ENCODE measurements at places on chromosomes 12 and 14.

- no peak for ATAC-seq
Observed at GRCh38 chr12:55744340-55745030, 1.6 kb downstream of the GDF11 start.

DNA sequence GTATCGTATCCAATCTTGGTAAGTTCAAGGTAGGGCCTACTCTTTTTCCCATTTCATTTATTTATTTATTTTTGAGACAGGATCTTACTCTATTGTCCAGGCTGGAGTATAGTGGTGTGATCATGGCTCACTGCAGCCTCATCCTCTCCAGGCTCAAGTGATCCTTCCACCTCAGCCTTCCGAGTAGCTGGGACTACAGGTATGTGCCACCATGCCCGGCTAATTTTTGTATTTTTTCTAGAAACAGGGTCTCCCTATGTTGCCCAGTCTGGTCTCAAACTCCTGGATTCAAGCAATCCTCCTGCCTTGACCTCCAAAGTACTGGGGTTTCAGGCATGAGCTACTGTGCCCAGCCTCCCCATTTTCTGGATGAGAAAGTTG lies 57.2 kb downstream of the CLMN start:
- ATAC-seq: no peak

GRCh38 chr14:72141084-72141483 lies 208.9 kb downstream of the RGS6 start:
- ATAC-seq: no peak

DNA sequence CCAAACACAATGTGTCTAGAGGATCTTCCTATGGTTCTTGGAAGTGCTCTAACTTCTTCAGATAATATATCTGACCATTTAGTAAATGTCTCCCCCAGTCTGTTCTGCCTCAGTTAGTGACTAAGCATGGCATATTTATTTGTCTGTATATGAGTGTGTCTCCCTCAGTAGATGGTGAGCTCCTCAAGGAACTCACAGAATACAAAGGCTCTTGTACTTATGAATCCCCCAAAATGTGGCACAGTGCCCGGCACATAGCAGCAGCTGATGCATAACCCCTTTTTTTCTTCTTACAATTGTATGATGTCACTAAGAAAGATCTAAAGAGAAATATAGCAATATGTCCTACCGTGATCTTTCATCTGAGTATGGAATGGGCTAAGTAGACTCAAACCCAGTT lies 264.7 kb upstream of the PRICKLE1 start:
- ATAC-seq: no peak

DNA sequence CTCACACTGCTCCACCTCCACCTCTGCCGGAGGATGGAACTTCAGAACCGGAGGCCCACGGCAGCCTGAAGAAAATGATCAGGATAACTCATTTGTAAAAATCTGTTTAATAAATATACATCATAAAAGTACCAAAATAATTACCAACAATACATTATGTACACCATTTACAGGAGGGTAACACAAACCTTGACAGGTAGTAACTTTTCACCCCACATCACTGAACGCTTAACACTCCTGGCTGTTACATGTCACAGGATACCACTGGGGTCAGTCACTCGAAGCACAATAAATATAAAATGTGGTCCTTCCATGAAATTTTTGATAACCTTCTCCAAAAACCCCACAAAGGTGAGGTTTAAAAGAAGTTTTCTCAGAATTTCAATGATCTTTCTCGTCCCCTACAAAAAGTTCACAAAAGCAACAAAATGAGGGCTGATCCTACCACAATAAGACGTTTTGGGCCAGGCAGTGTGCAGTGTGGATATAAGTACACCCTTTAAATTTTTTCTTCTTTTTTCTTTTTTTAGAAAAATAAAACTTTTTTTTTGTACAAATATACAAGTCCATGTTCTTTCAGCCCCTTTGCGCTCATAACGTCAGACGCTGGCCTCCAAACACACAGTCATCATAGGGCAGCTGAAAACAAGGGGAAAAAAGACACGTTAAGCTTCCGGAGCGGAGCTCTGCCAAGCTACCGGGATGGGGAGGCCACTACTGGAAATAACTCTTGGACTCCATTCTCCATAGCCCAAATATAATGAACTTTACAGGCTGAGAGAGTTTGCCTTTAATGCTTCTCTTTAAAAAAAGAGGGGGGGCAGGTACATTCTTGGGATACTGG lies 2.9 kb downstream of the NFKBIA start:
- ATAC-seq: no peak

- no peak for ATAC-seq
Observed at GRCh38 chr12:107306141-107306659, 212.9 kb upstream of the CRY1 start.

GRCh38 chr12:124566161-124566996 lies 1.0 kb downstream of the NCOR2 start:
- ATAC-seq: peak; percentile 49

DNA sequence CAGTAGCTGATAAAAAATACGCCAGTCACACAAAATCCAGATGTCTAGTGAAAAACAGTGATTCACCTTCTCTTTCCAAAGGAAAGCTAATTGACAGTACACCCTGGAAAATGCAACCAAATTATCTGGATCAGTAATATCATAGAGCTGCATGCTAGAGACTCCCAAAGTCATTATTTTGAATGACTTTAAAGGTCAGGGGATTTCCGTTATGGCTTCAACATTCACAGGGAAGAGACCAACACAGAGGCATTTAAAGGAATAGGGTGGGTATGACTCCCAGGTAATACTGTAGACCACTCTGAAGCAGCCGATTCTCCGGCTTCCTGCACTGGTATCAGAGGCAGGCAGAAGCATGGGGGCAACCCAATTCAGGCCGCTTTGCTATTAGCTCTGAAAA lies 190.4 kb downstream of the STXBP6 start:
- no peak for ATAC-seq

DNA sequence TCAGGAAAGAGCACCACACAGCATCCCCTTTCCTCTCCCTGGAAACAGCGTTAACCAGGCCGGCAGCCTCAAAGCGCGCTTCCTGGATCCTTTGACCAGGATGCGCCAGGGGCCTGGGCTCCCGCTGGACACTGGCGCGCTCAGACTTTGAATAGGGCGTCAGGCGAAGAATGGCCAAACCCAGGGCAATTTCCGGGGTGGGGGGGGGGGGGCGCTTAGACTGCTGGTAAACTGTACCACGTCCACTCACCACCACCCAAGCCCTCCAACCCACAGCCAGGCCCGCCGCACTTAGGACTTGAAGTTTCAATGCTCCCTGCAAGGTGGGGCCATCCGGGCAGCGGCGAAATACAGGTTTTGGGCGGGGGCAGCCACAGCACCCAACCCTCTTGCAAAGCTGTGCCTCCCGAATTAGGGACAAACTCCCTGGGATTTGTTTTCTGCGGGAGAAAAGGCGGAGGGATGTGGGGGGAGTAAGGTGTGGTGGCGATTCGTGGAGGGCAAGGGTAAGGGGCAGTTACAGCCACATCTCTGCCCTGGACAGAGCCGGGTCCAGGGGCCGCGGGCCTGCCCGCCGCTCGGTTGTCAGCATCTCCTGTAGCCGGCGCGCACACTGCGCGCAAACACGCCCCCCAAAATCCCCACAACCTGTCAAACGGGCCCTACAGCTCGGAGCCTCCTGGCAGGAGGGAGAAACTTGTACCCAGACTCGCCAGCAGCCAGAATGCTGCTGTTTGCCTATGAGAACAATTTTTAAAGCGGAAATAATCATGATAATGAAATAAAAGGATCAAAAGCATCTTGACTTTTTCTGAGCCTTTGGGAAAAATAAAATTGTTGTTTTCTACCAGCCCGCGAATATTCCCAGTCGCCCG lies 958 bp downstream of the RTN1 start:
- no peak for ATAC-seq

DNA sequence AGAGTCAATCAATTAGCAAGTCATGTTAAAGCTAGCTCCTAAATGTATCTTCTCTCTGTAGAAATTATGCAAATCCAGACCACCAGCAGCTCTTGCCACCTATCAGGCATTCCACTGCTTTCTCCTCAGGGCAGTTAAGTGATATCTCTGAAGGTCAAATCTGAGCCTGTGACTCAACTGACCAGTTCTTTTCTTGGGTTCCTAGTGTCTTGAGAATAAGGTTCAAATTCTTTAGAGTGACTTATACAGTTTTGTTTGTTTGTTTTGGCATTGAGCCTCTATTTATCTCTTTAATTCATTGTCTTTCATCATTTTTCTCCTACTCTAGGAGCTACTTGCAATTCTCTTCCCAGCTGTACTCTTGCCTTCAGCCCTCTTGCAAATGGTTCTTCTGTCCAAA lies 2.5 kb upstream of the LRIG3 start:
- no peak for ATAC-seq

- no peak for ATAC-seq
Observed at GRCh38 chr12:131390412-131391334, 320.2 kb upstream of the SFSWAP start.

DNA sequence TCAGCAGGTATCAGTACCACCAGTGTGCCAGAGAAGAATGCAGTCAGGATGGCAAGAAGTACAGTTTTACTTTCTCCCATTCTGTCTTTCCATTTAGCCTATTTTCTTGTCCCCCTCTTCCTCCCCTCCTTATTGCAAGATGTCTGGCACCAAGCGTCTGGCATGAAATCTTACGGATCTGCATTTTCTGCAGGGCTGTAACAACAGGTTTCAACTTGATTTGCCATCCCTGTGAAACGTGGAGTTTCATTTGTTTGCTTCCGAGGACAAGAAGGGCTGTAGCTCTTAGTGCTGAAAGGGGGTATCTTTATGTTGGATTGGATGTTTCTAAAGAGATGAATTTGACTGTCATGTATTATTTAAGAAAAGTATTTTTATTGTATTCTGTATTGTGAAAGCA lies 1110.6 kb downstream of the BCL11B start:
- ATAC-seq: no peak

DNA sequence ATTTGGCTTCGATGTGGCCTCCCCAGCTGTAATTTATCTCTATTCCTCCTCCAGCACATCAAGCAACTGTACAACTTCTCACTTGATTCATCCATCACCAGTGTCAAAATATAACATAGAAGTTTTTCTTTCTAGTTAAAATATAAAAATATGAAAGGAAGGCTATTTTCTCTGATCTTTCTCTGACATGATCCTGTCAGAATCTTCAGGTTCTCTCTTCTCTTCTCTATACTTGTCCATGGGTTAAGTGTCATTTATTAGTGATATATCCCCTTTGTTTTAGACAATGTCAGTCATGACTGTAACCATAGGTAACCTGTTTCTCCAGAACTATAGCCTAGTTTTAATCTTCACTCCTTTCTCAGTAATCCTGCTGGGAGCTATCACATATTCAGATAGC lies 132.5 kb upstream of the G2E3 start:
- ATAC-seq: no peak

- no peak for ATAC-seq
Observed at GRCh38 chr12:904010-904414, 45.5 kb downstream of the RAD52 start.

GRCh38 chr12:5689773-5690172 lies 255.3 kb downstream of the ANO2 start:
- no peak for ATAC-seq

DNA sequence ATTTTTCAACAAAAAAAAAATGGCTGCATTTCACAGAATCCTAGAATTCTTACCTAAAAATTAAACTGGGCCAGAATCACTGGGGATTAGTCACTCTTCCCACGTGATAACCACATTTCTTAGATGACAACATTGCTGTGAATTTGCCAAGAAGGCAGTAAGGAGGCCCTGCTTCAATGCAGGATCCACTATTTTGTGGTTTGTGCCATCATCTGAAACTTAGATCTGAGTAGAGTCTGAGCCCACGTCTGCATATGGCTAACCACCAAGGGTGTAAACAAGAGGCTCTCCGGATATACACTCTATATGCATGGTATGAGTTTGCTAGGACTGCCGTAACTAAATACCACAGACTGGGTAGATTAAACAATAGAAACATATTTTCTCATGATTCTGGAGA lies 24.4 kb upstream of the TBX5 start:
- ATAC-seq: no peak

DNA sequence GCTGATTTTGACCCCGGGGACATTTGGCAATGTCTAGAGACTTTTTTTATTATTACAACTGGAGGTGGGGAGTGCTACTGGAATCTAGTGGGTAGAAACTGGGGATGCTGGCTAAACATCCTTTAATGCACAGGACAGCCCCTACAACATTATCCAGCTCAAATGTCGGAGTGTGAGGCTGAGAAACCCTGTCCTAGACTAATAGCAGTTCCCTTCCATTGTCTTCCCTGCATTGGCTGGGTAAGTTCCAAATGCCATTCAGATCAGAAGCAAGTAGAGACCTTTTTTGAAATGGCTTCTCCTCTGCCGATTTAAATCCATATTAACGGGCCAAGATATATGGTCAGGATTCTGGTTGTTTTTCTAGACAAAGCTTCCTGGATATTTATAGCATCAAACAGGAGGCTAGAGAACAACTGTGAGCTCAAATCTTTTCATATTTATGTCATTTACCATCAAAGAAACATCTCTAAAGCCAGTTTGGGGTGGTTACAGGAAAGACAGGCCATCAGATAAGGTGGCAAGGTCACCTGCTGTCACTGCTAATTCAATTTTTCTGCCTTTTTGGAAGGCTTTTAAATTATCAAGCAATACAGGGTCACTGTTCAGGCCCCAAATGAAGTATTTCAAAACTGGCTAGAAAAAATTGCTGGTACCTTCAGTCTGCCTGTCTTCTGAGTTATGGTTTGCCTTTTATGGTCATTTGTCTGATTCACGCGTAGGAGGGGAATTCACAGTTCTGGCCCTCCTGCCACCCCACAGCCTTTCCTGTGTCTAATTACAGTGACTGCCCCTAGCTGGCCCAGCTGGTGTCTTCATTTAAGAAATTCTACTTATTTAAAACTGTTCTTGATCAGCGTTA lies 20.1 kb upstream of the AKAP5 start:
- ATAC-seq: peak; percentile 98

GRCh38 chr12:109863847-109864712 lies 16.3 kb downstream of the GLTP start:
- no peak for ATAC-seq

DNA sequence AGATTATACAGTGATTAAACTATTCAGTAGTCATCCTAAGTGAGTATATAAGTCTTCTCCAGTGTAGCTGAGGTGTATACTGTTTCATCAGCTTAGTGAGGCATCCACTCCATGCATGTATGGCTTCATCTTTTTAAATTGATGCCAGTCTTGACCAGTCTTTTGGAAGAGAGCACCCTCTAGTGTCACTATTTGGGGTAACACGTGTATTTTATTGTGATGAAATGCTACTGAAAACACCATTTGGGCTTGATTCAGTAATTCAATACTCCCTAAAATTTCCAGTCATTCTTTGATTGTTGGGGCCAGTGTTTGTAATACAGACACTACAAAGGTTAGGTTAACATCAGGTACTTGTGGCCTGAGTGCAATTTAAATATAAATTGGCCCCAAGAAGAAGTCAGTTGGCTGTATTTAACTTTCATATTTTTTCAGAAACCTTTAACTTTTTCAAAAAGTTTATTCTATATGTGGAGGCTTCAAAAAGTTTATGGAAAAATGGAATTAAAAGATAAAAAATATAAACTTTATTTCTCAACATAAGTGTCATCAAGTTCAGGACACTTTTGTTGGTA lies 35.3 kb downstream of the MIPOL1 start:
- ATAC-seq: no peak

- no peak for ATAC-seq
Observed at GRCh38 chr12:91316907-91317269, 134.3 kb upstream of the DCN start.

GRCh38 chr12:28186500-28186899 lies 3.8 kb upstream of the CCDC91 start:
- ATAC-seq: no peak
